ENCODE measurements at places on chromosomes 13 and 19.
A peak's percentile ranks its signal among the peaks of the same experiment; 100 is the strongest.

GRCh38 chr13:100694722-100695508 lies 20.3 kb upstream of the TMTC4 start:
- DNase-seq, result peak; percentile 72

- DNase-seq, result no peak
Measured at GRCh38 chr19:49014870-49015255, 2.0 kb downstream of the LHB start.

GRCh38 chr13:53015971-53016370 lies 12.6 kb upstream of the OLFM4 start:
- no peak for DNase-seq

GRCh38 chr19:19549804-19550464 lies 11.9 kb downstream of the CILP2 start:
- no peak for DNase-seq

- no peak for DNase-seq
Measured at GRCh38 chr13:110519046-110519445, 42.5 kb downstream of the RAB20 start.

DNA sequence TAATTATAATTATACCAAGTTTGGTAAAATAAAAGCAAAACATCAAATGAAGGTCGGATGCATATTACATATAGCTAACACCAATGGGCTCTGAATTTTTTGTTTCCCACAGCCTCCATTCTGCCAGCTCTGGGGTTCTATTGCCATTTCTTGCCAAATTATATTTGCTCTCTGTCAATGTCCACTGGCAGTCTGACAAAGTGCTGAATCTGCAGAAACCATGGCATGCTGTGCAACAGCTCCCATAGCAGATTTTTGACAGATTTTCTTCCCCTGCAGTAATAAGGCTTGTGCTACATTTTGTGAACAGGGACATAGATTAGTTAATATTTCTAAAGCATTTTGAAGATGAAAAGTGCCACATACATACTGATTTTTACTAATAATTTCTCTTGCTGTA lies 1102.1 kb downstream of the DIAPH3 start:
- no peak for DNase-seq

- no peak for DNase-seq
Measured at GRCh38 chr19:5406816-5407215, 48.4 kb upstream of the ZNRF4 start.

GRCh38 chr13:45447050-45447661 lies 17.6 kb upstream of the COG3 start:
- no peak for DNase-seq

DNA sequence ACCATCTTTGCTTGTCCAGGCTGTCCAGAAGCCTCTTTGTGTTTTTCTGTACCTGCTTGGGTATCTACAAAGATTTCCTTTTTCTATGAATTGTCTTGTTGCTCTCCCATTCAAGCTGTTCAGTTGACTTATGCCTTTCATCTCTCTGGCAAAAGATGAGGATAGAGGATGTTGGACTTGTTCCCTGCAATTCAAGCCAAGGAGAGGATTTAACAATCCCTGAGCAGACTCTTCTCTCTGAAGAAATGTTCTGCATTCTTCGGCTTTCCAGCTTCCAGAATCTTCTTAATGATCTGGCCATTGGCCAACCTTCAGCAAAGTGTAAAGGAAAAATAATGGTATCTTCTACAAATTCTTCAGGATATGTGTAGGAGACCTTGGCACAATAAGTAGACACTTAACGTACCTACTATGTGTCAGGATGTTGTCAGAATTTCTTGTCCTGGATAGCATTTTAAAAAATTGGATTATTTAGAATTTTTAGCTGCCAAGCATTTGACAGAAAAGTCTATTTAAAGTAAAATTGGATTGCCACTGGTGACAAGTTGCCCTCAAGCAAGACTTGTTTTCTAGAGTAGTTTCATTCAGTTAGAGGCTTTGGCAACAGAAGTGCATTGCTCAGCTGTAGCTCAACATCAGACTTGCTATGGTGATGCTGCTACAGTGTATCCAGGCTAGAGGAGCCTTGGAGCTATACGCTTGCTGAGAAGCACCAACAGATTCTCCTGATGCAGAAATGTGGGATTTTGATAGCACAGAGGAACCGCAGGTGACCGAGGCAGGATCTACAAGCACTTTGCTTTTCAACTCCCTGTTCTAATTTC lies 455.7 kb downstream of the SUCLA2 start:
- DNase-seq, result no peak

GRCh38 chr13:70523622-70524021 lies 415.4 kb upstream of the KLHL1 start:
- no peak for DNase-seq

DNA sequence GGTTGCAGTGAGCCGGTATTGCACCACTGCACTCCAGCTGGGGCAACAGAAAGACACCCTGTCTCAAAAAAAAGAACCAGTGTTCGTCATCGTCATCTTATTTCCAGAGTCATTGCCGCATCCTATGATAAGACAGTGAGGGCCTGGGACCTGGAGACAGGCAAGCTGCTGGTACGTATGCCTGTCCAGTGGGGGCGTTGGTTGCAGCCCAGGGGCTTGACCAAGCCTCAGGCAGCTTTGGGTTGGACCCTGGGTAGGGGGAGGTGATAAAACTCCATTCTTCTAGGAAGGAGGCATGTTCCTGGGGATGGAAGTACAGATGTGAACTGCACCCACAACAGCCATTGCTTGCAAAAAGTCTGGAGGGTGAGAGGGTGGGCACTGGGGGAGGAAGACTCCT lies 15.6 kb downstream of the WDR88 start:
- no peak for DNase-seq

DNA sequence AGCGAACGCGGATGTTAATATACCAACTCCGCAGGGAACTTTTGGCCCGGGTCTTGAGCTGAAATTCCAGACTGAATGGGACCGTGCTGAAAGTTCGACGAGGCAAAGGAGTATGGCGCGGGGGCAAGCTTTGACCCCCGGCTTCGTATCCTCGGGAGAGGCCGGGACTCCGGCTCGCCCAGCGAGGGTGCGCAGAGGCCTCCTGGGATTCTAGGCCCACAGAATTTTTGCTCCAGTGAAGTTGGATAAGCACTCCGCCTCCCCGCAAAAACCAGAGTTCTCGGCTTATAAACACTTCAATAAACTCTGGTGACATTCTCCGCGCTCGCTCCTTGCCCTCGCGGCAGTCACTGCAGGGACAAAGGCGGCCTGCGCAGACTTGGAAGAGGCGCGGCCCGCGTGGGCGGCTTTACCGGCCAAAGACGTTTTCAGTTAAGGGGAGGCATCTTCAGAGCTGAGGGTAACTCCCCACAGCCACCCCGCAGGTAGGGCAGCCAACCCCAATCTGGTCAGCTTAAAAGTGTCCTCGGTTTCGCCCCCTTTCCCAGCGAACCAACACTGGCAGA lies 112.6 kb downstream of the KCNRG start:
- DNase-seq, result peak; percentile 62

DNA sequence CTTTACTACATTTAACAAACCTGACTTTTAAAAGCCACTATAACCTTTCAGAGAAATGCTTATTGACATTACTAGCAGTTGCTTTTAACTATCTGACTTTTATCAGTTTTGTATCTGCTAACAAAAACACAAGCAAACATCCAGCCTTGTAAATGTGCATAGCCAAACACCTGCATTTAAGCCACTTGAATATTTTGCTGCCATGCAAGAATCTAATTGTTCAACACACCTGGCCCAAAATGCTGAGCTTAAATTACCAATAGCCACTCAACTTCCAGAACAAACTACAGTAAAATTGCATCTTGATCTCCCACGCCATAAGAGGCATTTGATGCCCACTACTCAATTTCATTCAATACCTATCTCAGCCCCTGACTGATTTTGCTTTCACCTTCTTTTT lies 9.3 kb downstream of the ZIC5 start:
- no peak for DNase-seq

DNA sequence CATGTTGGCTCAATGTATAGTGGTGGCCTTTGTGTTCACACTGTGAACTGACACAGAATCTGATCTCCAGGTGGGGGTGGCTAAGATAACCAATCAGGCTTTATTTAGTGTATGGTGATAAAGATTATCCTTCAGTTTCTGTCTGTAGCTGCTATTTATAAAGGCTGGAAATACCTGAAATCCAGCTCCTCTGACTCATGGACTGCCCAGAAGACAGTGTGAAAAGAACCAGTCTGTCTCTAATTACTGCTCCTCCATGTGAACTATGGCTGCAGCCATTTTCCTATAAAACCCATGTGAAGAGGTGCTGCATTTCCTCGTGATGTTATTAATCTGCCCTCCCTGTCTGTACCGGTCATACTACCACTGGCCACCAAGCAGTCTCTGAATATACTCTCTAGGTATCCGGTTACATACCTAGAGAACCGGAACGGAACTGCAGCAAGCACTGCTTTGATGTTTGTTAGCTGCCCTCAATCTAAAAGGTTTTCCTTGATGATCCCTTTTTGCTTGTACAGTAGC lies 238.0 kb downstream of the LHFPL6 start:
- no peak for DNase-seq
